AG10803 (cell line): ENCODE measurements at places on chromosomes 3 and 15.

DNA sequence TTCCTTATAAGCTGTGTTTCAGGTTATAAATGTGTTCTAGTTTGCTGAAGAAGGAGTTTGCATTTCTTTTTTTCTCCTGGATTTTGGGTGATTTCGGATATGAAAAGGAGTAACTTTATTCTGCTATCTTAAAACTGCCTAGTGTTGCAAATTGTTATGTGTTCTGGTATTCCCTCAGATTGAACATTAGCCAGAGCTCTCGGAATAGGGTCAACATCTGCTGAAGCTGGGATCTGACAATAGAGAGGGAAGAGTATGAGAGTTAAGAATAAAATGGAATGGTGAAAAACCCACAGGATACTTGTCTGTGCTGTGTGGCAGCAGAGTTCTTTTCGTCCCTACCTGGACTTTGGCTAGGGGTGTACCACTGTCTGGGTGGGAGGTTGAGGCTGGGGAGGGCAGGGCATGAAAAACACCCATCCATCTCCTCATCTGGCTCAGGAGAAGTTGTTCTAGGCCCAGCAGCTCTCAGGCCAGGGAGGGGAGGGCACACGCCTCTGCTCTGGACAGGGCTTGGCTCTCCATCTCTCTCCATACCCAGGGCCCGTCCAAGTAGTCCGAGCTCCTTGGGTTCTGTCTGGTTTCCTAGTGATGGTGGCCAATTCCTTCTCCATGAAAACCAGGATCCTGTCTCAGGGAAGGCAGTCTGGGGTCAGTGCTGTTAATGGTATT, 13.2 kb downstream of the SPSB4 start:
- no peak for DNase-seq

DNA sequence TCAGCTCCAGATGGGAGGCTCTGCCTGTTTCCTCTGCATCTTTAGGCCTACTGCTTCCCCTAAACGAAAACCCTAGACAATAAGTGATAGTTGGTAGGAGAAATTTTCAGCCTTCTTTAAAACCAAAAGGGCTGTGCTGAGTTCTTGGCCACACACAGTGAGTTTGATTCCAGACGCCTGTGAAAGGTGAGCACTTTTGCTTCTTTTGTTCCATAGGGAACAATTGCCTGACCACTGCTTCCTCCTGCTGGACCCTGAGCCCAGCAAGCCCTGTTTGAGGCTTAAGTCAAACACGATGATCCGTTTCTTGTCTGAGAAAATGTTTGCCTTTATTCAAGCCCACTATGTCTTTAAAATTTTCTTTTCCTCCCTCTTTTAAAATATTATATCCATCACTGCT, 493.9 kb downstream of the ZIC1 start:
- DNase-seq, result no peak

DNA sequence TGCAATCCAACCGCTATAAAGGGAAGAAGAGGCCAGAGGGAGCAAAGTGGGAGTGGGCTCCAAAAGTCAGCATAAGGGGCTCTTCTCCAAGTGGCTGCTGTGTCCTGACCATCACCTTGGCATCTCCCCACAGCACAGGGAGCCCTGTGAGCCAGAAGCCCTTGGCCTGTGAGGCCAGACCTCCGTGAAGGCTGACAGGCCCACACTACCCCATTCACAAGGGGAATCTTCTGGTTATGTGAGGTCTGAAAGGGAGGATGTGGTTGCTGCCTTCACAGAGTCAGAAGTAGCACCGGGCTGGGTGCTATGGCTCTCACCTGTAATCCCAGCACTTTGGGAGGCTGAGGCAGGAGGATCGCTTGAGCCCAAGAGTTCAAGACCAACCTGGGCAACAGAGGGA, 2.6 kb upstream of the ULK3 start:
- DNase-seq, result no peak

- DNase-seq, result no peak
These were observed 79.5 kb downstream of the IQSEC1 start for GRCh38 chr3:12993517-12994356.

GRCh38 chr3:159828542-159828943, 160.1 kb upstream of the IL12A start:
- peak; percentile 82 for DNase-seq

DNA sequence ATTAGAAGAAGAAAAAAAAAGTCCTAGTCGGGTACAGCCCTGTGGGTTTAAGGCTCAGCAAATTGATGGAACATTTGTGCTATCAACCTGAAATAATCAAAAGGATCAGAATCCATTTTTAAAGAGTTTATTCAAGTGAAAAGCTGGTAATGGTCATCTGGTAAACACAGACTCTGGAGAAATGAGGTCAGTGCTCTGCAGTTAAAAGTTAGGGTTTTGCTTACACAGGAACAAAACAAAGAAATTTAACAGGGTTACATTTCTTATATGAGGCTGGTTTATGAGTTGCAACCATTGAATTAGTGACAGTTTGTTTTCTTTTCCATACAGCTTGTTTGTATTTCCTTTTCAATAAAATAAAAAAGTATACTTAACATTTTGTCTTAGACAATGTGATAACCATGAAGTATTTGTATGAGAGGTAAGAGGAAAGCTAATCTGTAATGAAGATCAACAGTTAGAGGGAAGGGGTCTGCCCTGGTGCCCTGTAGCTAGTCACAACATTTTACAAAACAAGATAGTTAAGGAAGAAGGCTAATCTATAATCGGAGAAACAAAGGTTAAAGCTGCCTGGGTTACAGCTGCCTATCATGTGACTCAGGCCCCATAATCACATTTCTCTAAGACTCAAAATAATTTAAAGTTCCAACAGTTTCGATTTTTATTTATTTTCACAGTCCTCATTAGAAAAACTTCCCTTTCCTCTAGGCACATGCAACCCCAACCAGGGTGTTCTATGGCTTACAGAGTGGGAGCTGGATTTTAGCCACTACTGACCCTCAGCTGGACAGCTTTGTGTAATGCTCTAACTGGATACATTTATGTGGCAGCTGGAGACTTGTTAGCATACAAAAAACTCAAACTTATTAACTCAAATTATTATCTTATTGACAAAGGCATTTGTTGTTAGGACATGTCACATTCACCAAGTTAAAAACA, 98.1 kb upstream of the ACP3 start:
- DNase-seq, result no peak

GRCh38 chr15:73647259-73648013, 14.2 kb upstream of the NPTN start:
- no peak for DNase-seq

GRCh38 chr3:31288641-31289100, 244.1 kb upstream of the STT3B start:
- peak; percentile 25 for DNase-seq

GRCh38 chr15:76987896-76988860, 6.7 kb upstream of the PSTPIP1 start:
- DNase-seq, result no peak

- DNase-seq, result no peak
These were observed 79.0 kb upstream of the RARB start for GRCh38 chr3:25349095-25349494.

GRCh38 chr3:128390867-128391266, 75.8 kb downstream of the DNAJB8 start:
- no peak for DNase-seq

- DNase-seq, result no peak
These were observed 122.0 kb upstream of the HACD2 start for GRCh38 chr3:123706871-123707270.

- DNase-seq, result no peak
These were observed 69.6 kb downstream of the ASB7 start for GRCh38 chr15:100671858-100672543.

GRCh38 chr15:40838756-40839155, 5.1 kb upstream of the SPINT1 start:
- peak; percentile 72 for DNase-seq

DNA sequence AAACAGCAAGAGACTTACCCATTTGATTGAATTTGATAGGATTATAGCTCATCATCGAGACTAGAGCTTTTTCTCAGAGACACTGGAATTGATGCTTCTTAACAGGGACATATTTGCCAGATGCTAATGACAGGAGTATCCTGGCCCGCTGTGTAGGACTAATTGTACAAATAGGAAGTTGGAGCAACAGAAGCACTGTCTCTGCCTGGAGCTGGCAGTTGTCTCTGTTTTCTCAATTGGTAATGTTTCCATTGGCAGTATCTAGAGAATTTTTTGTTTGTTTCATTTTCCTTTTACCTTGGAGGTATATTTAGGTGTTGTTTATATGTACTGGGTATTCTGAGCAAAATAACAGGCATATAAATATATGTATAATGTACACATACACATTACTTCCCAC, 8.9 kb upstream of the PCOLCE2 start:
- DNase-seq, result no peak

GRCh38 chr15:75517233-75517632, 61.9 kb downstream of the PTPN9 start:
- no peak for DNase-seq

GRCh38 chr15:39851500-39852092, 68.5 kb downstream of the GPR176 start:
- DNase-seq, result peak; percentile 27
